ENCODE measurements at places on chromosomes 4 and X.

DNA sequence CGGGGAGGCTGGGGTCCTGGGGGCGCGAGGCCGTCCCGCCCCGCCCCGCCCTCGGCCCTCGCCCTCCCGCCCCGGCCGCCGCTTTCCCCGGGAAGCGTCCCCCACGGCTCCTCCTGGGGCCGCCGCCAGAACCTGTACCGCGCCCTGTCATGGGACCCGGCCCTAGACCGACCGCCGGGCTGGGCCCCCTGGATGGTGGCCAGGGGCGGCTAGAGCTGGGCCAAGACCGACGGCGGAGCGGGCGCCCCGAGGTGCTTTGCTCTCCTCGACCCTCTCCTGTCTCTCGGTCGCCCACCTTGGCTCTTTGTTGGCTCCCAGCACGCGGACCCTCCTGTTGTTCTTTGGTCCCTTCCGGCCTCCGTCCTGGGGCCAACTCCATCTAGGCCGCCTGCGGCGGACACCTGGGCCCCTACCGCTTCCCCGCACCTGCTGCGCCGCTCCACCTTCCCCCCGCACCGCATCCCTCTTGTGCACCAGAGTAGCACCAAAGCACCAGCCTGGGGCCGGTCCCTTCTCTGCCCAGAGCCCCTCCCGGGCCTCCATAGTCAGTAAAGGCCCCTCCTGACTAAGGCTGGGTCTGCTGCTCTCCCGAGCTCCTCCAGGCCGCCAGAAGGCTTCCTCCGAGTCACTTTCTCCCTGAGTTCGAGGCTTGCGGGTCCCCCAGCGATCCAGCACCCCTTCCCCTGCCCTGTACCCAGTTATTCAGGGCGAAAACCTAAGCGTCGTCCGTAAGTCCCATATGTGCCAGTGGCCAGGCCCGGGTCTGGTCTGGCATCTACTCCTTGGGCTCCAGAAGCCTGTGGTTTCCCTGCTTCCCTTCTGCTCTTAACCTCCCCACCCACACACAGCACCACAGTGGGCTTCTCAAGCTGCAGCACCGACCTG lies 587 bp downstream of the TACC3 start:
- no peak for DNase-seq

GRCh38 chrX:40863671-40864070 lies 128.3 kb upstream of the MED14 start:
- DNase-seq: no peak

DNA sequence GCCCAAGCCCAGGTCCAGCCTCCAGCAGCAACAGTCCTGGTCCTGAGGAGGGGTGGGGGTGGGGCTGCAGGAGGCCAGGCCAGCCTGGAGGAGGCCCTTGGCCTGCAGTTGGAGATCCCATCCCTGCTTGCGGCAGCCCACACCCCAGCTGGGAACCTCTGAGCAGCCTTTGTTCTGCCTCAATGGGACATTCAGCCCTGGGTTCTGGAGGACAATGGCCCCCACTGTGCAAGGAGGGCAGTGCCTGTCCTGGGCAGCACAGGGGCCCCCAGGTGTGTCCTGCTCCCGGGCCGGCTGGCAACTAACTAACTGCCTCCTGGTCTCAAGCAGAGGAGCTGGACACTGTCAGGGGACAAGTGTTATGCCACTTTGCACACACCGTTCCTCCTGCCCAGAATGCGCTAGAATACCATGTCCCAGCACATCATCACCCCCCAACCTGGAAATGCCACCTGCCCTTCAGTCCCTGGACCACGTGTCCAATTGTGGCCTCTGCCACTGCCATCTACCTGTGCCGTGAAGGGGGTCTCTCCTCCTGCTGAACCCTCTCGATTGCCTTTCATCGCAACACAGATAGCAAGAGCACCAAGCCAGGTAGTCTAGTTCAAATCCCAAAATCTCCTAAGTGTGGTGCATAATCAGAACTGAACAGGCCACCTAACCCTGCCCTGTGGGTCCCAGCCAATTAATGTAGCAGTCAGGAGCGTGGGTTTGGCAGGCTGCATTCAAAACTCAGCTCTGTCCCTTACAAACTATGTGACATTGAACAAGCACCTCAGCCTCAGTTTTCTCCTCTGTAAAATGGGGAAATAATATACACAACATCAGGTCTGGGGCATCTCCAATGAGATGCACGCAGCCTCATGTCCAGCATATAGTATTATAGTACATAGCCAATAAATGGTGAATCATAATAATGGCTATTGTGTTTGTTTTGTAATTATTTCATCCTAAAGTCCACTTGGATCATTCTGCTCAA lies 8.8 kb downstream of the PPP2R2C start:
- DNase-seq: no peak

DNA sequence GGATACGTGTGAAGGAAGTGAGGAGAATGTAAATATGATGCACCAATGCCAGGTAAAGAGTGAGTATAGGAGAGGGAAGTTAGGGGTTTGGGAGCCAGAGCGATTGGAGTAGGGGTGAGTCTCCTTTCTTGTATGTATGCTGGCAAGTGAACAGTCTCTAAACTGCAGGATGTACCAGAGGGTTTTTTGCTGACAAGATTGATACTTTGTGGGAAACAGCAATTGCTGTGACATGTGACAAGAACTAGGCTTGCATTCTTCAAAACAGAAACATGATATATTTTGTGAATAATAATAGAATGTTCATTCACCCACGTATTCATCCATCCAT lies 706 bp downstream of the CHIC1 start:
- DNase-seq: no peak

- no peak for DNase-seq
Measured at GRCh38 chrX:136783159-136783558, 2.4 kb upstream of the ARHGEF6 start.

GRCh38 chrX:39372115-39372514 lies 570.9 kb downstream of the MID1IP1 start:
- DNase-seq: no peak

GRCh38 chrX:67207912-67208311 lies 335.9 kb upstream of the AR start:
- DNase-seq: no peak

GRCh38 chr4:7210824-7211223 lies 18.5 kb downstream of the SORCS2 start:
- DNase-seq: peak; percentile 58

GRCh38 chr4:146051223-146051622 lies 112.6 kb upstream of the ZNF827 start:
- no peak for DNase-seq

DNA sequence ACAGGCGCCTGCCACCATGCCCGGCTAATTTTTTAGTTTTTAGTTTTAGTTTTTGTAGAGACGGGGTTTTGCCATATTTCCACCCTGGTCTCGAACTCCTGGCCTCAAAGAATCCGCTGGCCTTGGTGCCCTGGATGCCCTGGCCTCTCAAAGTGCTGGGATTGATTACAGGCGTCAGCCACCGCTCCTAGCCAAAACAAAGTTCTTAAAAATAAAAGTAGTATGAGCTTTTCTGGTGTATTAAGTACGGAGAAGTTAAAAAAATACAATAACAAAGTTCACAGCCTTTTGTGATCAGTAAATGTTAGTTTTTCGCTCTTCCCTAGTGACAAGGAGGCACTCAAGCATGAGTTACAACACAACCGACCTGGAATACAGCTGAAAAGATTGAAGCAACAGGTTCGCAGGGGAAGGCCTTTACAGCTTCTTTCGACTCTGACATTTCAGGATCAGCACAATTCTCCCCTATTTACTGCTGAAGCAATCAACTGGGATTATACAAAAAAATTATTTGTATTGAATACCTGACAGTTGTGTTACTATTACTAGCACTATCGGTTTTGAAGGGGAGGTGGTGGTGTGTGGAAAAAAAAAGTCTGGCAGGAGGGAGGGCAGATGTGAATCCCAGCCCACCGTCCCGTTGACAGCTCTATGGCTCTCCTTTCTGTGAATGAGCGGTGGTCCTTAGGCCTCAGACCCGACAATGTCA lies 893 bp upstream of the METAP1 start:
- DNase-seq: no peak

DNA sequence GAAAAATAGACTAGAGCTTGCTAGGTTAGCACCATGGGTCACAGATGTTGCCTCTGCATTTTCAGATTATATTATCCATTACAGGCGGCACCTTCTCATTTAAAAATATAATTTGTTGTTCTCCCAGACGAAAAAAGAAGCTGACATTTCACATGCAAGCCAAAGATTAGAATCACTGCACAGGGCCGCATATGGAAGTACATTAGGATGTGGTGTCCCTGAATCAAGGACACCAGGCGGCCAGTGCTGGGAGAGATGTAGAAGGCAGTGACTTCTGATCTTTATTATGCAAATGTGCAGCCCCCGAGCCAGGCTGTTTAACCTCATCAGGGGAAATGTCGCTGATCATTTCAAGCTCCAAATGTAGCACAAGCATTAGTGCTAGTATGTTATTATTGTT lies 22.8 kb downstream of the REELD1 start:
- no peak for DNase-seq

DNA sequence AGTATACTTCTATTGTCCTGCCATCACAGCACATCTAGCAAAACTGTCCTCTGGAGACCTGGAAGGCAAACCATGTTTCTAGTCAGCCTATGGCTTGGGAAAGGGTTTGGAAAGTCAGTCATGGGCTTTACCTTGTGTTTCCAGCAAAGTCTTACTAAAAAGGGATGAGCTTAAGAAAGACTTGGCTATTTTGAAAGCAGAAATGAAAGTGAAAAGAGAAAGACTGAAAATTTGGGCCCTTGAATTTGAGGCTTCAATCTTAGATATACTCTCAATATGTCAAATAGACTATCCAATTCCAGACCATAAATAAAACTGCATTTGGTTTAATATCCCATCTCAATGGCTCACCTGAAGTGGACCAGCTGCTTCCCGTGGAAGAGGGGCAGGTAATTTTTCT lies 127.9 kb downstream of the ZNF330 start:
- DNase-seq: no peak

- DNase-seq: no peak
Measured at GRCh38 chrX:22246620-22247019, 26.1 kb upstream of the CBLL2 start.

GRCh38 chrX:22047468-22047867 lies 15.3 kb downstream of the PHEX start:
- no peak for DNase-seq

- DNase-seq: no peak
Measured at GRCh38 chr4:184994010-184994622, 24.2 kb upstream of the HELT start.

- no peak for DNase-seq
Measured at GRCh38 chr4:24888475-24889344, 24.1 kb downstream of the CCDC149 start.

DNA sequence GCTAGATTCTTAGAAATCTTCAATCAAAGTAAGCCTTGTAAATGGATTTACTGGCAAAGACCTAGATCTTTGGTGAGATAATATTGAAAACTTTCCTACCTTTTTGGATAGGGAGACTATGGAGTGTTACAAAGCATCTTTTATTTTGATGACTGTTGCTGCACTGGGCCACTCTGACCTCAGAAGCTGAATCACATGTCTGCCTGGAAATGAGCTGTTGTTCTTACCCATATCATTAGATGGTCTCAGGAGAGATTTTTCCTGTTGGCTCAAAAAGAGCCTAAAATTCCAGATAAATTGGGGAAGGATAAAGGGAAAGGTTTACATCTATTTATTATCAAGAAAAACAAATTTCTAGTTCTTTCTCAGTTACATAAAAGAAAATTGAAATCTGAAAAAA lies 127.5 kb upstream of the BMP3 start:
- DNase-seq: no peak

GRCh38 chrX:69503782-69504625 lies at the start of gene NALF2:
TSS of gene NALF2 (plus strand) at chrX:69504326. CDS start at chrX:69505283, 957 bp downstream.
- peak; percentile 35 for DNase-seq

GRCh38 chrX:41781500-41781899 lies 57.5 kb downstream of the GPR82 start:
- no peak for DNase-seq

GRCh38 chr4:89438102-89438831 lies 130.7 kb upstream of the GPRIN3 start:
- DNase-seq: no peak

- DNase-seq: no peak
Measured at GRCh38 chr4:24720436-24720835, 74.9 kb upstream of the SOD3 start.

GRCh38 chrX:141814213-141814857 lies 23.8 kb upstream of the MAGEC3 start:
- DNase-seq: no peak

GRCh38 chrX:120144178-120144844 lies 14.1 kb upstream of the RHOXF2 start:
- peak; percentile 28 for DNase-seq

GRCh38 chrX:11374570-11374969 lies 81.4 kb downstream of the AMELX start:
- DNase-seq: no peak

DNA sequence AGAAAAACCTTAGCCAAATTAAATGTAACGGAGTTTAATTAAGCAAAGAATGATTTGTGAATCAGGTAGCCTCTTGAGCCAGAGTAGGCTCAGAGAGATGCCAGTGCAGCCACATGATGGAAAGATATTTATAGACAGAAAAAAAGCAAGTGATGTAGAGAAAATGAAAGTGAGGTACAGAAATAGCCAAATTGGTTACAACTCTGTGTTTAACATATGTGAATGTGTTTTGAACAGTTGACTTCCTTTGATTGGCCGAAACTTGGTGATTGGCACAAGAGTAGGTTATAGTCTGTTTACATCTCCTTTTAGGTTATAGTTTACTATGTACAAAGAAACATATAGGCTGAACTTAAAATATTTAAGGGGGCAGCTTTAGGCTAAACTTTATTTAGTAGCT lies 459.9 kb upstream of the BOD1L1 start:
- DNase-seq: no peak

GRCh38 chr4:148065075-148065474 lies 333.2 kb downstream of the ARHGAP10 start:
- no peak for DNase-seq

GRCh38 chr4:1192493-1193205 lies 20.3 kb upstream of the SPON2 start:
- peak; percentile 44 for DNase-seq

GRCh38 chrX:154321594-154321993 lies 26.0 kb downstream of the TKTL1 start:
- no peak for DNase-seq

DNA sequence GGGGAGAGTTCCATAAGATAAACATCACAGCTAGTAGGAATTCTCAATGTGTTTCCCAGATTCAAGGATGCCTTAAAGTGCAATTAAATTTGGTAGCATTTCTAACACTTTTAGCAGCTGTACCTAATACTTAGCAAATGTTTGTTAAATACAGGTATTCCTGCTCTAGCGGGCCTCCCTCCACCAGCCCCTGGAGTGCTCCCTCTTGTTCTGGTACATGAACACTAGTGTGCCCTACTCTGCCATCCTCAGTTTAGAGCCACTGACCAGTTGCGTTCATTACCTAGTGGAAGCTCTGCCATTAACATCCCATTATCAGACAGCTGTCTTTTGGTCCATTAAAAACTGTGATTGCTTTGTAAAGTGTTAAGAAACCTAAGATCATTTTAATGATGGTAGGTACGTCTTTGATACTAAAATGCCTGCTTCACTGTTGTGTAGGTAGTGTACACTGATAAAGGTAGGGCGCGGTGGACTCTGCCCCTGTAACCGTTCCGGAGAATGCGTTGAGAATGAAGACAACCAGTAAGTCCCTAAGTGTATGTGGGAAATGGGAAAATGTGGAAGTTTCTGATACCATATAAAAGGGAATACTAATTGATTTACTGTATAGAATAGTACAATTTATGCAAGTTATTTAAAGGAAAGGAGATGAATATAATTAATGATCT lies 21.7 kb downstream of the KIAA0232 start:
- DNase-seq: no peak

Data from uterus (tissue), 4 donors.